ENCODE measurements at places on chromosomes 2 and 18.

GRCh38 chr18:77127769-77128671 lies 4.6 kb downstream of the MBP start:
- DNase-seq, result no peak

- DNase-seq, result no peak
Observed at GRCh38 chr2:110838657-110839384, 106.4 kb downstream of the ACOXL start.

DNA sequence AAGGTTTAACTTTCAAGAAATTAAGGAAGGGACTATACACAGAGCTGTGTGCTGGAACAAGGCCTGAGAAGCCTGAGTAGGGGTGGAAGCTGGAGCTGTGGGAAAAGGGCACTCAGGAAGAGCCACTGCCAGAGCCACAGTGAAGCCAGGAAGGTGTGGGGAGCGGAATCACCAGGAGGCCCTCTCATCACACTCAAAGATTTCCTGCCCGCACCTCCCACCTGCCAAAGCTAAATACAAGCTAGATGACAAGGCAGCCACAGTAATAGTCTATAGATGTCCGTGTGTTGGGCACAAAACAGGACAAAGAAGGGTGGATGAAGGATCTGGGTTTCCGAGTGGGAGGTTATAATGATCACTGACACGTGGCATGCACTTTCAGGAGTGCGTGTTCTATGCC lies 126.0 kb downstream of the ZNF532 start:
- DNase-seq, result no peak

GRCh38 chr2:182077448-182078142 lies 91.9 kb downstream of the PPP1R1C start:
- no peak for DNase-seq

GRCh38 chr18:49769047-49769728 lies 44.1 kb downstream of the ACAA2 start:
- no peak for DNase-seq

GRCh38 chr2:239312081-239312511 lies 88.7 kb downstream of the HDAC4 start:
- DNase-seq, result no peak

GRCh38 chr2:44766777-44767176 lies 174.7 kb upstream of the SIX3 start:
- DNase-seq, result no peak

DNA sequence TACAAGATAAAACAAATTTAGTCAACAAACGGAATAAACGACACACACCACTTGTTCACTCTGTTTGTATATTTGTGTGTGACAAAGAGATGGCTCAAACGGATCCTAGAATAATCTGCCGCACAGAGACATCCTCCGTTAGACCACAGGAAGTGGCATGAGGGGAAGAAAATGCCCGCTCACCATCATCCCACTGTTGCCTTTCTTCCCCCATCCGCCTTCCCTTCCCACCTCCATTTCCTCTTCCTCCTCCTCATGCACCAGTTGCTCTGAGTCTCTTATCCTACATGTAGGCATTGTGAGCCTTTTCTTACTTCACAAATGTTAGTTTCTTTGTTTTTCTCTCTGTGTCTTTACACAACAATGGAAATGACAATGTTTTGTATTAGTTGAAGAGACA lies 228.5 kb upstream of the SMIM21 start:
- DNase-seq, result no peak

- DNase-seq, result no peak
Observed at GRCh38 chr2:161814008-161814660, 189.9 kb downstream of the SLC4A10 start.

GRCh38 chr18:49588171-49588570 lies 26.3 kb downstream of the LIPG start:
- no peak for DNase-seq

DNA sequence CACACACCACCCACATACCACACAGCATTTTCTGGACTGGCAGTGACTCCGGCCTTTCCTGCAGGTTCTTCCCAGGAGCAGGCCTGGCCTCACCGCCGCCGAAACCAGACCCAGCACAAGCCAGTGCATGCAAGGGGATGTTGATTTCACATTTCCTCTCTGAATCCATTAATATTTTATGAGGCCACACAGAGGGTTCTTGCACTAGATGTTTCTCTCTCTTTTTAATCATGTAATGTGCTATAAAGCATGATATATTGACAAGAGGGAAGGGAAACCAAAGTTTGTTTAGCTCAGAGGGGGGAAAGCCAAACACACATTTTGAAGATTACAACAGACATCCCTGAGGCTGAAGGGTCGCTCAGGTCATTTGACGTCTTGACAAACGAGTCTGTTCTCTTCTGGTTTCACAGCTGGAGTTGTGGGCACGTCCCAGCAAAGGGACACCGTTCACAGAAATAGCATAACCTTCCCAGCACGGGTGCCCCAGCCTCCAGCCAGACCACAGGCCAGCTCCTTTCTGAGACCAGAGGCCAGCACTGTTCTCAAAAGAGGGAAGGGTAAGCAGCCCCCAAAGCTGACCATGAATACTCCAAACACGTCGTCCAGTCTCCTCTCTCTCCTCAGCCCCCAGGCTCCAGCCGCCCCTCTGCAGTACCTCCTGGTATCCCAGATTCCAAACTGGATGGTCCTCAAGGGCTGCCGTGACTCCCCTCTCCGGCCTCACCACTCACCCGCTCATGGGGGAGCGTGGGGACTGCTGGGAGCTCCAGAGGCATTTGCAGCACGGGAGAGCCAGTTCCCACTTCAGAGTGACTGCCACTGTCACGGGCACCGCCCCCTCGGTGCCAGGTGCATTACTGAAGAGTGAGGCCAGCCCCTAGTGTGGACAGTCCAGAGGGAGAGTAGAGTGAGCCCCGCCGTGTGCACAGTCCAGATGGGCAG lies 340.3 kb upstream of the SALL3 start:
- DNase-seq, result no peak

- no peak for DNase-seq
Observed at GRCh38 chr18:74082742-74083556, 64.7 kb downstream of the FBXO15 start.

GRCh38 chr2:990970-991369 lies 40.3 kb downstream of the SNTG2 start:
- DNase-seq, result no peak

GRCh38 chr2:66082581-66082980 lies 352.3 kb upstream of the MEIS1 start:
- DNase-seq, result no peak

GRCh38 chr18:13483316-13484270 lies 242.8 kb downstream of the FAM210A start:
- DNase-seq, result no peak

GRCh38 chr2:47014564-47015051 lies 99.0 kb upstream of the MCFD2 start:
- no peak for DNase-seq

- DNase-seq, result no peak
Observed at GRCh38 chr2:200618590-200619021, 32.8 kb downstream of the AOX1 start.

DNA sequence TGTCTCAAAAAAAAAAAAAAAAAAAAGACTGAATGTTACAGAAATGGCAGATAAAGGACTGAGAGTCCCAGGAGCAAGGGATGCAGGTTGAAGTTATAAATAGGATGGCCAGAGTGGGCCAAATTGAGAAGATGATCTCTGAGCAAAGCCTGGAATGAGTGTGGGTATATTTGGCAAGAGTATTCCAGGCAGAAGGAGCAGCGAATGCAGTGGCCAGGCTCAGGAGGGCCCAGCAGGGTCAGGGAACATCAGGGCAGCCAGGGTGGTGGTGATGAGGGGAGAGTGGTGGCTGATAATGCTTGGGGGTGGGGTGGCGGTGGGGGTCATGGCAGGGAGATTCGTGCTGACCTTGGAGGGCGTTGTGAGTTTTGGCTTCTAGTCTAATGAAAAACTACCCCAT lies 141.3 kb upstream of the AGAP1 start:
- no peak for DNase-seq

GRCh38 chr18:80171054-80171872 lies 62.2 kb downstream of the ADNP2 start:
- DNase-seq, result no peak

DNA sequence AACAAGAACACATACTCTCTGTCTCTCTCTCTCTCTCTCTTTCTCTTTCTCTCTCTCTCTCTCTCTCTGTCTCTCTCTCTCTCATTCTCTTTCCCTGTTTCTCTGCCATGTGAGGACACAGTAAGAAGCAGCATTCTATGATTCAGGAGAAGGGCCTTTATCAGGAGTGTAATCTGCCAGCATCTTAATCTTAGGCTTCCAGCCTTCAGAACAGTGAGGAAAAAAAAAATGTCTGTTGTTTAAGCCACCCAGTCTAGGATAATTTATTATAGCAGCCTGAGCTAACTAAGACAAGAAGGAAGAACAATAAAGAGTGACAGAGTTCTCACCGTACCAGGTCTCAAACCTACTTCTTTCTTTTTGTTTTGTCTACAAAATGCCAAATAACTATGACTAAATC lies 399.4 kb downstream of the SOCS6 start:
- DNase-seq, result no peak

DNA sequence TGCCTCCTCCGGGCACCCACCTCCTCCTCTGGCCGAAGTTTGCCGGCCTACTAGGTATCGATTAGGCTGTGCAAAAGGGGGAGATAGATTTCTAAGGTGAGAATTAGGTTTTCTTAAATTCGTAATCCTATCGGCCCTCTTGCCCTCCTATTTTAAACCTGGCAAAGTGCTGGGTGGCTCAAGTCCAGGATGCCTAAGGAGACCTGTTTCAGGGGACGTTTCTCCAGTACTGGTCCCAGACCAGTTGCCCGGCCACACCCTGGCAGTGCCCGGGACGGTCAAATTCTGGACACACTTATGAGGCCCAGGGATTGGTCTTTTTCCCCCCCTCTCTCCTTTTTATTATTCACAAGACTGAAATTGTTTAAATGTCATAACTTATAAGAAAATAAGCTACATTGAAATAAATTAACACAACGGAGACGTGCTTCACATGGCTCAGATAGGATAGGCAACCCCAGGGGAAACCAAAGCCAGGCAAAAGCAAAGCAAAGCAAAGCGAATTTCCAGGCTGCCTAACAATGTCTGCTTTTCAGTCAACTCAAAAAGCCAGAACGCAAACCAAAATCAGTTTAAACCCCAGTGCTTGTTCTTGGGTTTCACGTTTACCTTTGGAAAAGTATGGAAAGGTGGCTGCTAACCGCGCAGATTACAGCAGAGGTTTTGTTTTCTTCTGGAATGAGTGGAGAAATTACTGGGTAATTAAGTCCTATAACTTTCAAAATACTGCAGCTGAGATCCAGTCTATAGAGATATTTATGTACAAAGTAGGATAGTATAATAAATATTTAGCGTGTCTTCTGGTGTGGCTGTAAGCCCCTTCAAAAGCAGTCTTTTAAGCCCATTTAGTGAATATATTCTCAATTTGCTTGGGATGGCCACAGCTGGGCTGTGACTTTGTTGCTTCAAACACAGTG lies 3.0 kb downstream of the GBX2 start:
- no peak for DNase-seq

GRCh38 chr2:237637429-237638135 lies 10.2 kb downstream of the LRRFIP1 start:
- no peak for DNase-seq

GRCh38 chr18:6811816-6812215 lies 82.3 kb downstream of the ARHGAP28 start:
- no peak for DNase-seq

GRCh38 chr18:35409911-35410310 lies 32.8 kb upstream of the ZNF396 start:
- DNase-seq, result no peak

DNA sequence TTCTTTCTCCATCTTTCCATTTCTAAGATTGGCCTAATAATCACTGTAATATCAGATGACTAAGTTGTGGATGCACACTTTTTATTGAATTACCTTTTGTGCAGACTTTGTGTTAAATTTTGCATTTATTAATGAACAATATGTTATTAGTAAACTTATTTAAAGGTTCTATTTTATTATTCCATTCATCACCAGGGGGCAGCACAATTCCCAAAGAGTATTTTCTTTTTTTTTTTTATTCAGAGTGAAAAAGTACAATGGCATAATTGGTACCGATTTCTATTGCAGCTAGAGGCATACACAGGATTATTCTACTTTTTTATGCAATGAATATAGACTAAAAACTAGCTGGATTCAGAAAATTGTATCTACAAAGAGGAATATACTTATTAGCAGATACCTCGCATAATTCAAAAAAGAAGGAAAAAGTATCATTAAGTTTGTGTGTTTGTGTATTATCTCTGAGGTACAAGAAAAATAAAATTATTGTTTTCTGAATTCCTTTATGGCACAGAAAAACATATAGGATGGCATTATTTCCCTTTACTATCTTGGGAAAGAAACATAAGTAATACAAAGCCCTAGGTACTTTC lies 390.6 kb downstream of the ERBB4 start:
- no peak for DNase-seq

GRCh38 chr2:174516501-174517378 lies 29.9 kb upstream of the GPR155 start:
- DNase-seq, result no peak

DNA sequence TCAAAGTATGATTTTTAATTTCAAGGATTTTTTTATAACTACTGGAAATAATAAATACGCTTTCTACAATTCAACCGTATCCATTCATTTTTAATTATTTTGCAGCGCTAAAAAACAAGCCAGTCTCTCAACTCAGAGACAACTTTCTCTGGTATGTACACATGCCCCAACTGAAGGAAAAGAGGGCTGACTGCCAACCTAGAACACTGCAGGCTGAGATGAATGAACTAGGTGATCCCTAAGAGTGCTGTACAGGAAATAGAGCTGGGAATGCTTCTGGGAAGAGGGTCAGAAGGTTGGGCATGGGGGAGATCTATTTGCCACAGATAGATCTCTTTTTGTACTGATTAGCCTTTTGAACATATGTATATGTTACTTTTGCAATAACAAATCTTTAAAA lies 460.1 kb downstream of the NR4A2 start:
- no peak for DNase-seq

DNA sequence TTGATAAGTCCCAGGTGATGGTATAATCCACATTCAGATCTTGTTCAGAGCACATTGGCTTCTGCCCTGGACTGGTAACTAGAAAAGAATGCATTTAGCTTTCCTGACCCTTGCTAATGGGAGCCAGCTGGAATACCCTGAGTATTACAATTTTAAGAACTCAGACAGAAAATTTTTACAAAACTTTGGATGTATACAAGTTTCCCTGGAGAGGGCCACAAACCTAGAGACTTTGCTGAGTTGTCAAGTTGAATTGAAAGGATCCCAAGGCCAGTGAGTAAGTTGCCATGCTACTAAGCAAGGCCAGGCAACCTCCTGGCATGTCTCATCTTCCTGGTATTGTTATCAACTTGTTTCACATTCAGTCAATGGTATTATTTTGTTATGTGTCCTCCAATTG lies 20.0 kb upstream of the NABP1 start:
- DNase-seq, result no peak

Data from activated naive CD4-positive, alpha-beta T cell (primary cell).